Activated CD4-positive, alpha-beta T cell treated with anti-CD3 and anti-CD28 coated beads for 36 hours (primary cell): ENCODE measurements at places on chromosomes 4 and X.
A peak's percentile ranks its signal among the peaks of the same experiment; 100 is the strongest.

- DNase-seq: no peak
Measured at GRCh38 chrX:10591363-10592335, 28.7 kb downstream of the MID1 start.

GRCh38 chr4:90027565-90027964 lies 99.6 kb upstream of the CCSER1 start:
- DNase-seq: no peak

GRCh38 chrX:21132686-21133393 lies 241.4 kb upstream of the CNKSR2 start:
- DNase-seq: no peak

DNA sequence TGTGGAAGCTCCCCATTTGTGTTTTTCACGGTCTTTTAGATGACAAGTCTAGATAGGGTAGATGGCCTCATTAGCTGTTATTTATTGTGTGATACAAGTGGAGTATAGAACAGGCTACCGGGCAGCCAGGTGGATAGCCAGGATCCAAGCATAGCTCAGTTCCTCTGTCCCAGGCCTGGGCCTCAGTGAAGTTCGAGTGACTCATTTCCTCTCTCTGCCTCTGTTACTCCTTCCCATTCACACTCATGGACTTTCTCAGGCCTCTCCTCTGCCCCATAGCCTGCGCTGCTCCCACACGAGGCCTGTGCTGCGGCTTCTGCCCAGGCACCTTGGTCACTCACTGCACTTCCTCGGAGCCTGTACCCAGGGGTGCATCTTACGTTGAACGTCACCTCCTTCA lies 54.5 kb downstream of the TENM3 start:
- DNase-seq: no peak

DNA sequence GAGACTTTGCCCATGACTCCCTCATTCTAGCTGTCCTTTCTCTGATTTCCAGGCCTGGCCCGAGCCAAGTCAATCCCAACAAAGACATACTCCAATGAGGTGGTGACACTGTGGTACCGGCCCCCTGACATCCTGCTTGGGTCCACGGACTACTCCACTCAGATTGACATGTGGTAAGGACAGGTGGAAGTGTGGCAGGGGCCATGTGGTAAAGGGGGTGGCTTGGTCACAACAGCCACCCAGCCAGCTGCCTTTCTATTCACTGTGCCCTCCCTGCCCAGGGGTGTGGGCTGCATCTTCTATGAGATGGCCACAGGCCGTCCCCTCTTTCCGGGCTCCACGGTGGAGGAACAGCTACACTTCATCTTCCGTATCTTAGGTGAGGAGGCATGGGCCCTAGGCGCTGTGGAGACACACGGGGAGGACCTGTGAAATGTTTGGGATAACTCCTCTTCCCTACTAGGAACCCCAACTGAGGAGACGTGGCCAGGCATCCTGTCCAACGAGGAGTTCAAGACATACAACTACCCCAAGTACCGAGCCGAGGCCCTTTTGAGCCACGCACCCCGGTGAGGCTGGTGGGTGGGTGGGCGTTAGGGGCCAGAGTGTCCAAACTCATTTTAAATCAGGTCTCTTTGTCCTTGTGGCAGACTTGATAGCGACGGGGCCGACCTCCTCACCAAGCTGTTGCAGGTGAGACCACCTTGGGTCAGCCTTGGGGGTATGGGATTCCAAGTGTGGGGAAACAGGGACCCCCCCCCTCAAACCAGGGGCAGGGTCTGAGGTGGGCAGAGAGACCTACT lies 6.1 kb upstream of the USP11 start:
- DNase-seq: no peak

GRCh38 chr4:21692241-21692640 lies 256.3 kb downstream of the KCNIP4 start:
- no peak for DNase-seq

DNA sequence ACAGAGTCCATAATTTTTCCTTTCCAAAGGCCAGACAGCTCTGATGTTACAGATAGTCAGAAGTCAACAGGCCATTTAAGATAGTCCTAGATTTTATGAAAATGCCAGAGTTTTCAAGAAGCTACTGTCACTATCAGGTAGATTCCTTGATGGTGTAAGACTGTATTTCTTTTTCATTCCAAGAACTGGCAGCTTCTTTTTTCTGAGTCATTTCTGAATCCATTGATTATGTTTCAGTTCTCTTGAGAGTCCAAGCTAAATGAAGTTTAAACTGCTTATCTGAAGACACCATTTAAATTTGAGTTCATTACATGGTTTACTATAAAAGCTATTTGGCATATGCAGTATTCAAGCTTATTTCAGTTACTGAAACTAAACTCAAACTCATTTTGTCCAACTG lies 44.6 kb downstream of the RASSF6 start:
- no peak for DNase-seq

DNA sequence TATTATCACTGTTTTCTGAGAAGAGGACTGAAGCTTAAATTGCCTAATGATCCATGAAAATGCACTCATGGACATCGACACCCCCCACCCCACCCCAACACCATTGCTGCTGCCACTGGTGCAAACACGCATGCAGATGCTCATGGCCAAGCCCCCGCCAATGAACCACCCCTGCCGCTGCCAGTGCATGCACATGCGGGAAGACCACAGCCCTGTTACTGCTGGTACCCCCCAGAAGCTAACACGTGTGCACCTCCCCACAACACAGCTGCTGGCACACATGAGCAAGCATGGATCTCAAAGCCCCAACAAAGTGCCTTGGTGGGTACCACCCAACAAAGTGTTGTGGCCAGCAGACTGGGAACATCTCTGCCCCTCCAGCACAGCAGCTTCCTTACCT lies 594.1 kb upstream of the FAT1 start:
- DNase-seq: no peak

- DNase-seq: no peak
Measured at GRCh38 chrX:31228909-31229308, 157.1 kb upstream of the FTHL17 start.

GRCh38 chr4:61373901-61374440 lies 173.8 kb downstream of the ADGRL3 start:
- no peak for DNase-seq

DNA sequence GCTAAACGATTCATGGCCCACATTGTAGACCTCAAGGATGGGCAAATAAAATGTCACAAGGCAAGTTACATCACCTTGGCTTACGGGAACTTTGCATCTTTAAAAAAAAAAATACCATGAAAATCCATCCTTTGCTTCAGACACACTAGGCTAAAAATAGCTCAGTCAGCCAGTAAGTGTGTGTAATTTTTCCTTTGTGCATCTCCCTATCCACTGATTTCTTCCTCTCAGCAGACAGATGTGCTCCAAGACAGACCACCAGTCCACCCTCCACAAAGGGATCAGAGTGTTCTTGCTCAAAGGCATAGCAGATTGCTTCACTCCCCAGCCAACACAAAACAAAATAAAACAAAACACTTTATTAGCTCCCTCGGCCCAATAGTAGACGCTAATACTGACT lies 14.6 kb downstream of the LDB2 start:
- no peak for DNase-seq

DNA sequence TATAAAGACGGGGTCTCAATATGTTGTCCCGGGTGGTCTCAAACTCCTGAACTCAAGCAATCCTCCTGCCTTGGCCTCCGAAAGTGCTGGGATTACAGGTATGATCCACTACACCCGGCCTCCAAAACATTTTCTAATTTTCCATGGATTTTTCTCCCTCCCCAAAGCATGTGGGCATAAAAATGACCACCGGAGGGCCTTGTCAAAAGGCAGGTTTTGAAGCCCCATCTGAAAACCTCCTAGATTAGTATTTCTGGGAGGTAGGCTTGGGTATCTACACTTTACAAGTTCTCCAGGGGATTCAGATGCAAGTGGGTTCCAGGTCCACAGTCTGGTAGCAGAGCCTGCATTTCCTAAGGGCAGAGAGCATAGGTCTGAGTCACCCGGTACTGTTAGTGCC lies 1.4 kb upstream of the GPR173 start:
- DNase-seq: no peak

GRCh38 chr4:153507310-153508073 lies 41.3 kb downstream of the TMEM131L start:
- DNase-seq: no peak

GRCh38 chr4:43394976-43395375 lies 502.5 kb downstream of the GRXCR1 start:
- no peak for DNase-seq

DNA sequence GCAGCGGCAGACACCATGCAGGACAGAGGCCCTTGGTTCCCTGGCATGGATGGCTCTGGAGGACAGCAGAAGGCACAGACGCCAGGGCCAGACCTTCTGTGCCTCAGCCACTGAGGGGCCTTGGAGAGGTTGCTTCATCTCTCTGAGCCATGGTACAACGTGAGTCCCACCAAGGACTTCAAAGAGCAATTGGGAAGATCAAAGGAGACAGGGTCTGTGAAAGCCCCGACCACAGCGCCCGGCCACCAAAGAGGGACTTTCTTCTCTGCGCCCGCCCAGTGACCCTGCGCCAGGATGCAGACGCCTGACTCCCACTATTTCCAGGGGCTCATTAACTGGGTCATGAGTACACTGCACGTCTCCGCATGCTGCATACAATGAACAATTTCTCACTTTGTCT lies 174.0 kb downstream of the AFAP1 start:
- DNase-seq: no peak

GRCh38 chr4:169640261-169640870 lies 20.0 kb downstream of the CLCN3 start:
- DNase-seq: no peak

DNA sequence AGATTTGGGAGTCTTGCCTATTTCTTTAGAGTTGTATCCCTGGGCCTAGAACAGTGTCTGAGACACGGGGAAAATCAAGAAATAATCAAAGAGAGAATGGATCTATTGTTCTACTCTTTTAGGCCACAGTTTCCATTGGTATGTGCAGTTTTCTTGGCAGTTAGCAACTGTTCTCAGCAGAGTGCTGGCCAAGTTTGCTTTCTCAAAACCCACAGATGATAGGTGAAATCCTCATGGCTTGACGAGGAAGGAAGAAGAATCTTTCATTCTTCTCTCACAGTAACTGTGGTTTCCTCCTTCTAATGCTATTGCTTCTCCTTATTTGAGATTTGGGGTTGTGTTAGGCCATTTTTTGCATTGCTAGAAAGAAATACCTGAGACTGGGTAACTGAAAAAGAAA lies 42.2 kb downstream of the AGA start:
- DNase-seq: no peak

GRCh38 chr4:6957148-6957520 lies 47.5 kb downstream of the TBC1D14 start:
- DNase-seq: no peak

DNA sequence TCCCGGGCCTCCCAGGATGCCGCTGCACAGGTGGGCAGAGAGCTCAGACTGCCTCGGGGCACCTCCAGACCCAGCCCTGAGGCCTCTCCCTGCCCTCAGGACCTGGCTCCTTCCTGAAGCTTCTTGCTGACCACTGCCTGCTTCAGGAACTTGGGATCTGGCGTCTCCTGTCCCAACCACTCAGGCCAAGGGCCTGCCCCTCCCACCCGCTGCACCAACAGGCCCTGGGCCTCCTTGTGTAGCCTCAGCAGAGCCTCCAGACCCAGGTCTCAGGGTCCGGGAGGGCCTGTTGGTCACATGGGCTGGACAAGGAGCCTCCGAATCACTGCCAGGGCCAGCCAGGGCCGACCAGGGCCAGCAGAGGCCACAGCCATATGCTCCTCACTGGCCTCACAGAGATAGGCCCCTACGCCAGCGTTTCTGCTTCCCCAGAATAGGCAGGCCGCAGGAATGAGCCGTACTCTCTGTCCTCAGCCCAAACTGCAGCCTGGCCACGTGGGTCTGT lies 2.8 kb downstream of the MXD4 start:
- peak; percentile 3 for DNase-seq

DNA sequence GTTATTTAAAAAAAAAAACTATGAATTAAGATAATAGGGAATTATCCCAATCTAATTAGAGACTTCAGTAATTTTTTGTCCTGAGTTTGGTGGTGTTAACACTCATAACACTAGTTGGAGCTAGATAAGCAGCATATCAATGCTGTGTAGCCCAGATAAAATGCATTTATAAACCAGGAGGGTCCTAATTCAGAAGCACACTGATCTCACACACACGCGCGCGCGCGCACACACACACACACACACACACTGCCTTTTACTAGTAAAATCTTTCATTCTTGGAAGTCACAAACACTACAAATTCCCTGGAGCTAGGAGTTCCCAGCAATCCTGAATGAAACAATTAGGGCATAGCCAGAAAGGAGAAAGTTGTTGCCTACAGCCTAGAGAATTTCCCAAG lies 3.2 kb downstream of the UNC5C start:
- DNase-seq: no peak

GRCh38 chr4:25158817-25159216 lies 1.4 kb downstream of the SEPSECS start:
- DNase-seq: no peak

GRCh38 chr4:55338486-55338885 lies 7.6 kb upstream of the SRD5A3 start:
- no peak for DNase-seq

DNA sequence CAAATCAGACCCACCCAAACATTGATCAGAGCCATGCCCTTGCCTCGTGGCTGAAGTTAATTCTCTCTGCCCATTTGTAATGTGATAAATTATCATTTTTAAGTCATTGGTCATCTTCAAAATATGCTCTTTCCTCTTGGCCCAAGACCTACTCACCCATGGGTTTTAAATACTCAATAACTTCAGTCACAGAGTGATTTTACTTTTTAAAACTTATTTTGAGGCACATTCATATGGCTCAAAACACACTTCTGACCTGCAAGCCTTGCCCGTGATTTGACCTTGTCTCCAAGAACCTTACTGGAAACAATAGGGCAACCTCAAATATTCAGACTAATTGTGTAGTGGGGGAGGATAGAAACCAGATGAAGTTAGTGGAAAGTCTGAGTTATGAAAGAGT lies 176.2 kb upstream of the LNX1 start:
- no peak for DNase-seq
